ENCODE measurements at places on chromosomes 5 and 9. TPM values are rescaled to one million over a fixed set of nuclear protein-coding genes. Genes with fewer than 3 reads are reported as not detected.
A peak's percentile ranks its signal among the peaks of the same experiment; 100 is the strongest.

Gene SEMA4D
- total RNA-seq = 32.3 TPM

Gene MRPL36
- 53.5 TPM for total RNA-seq

Gene ADAMTS12
- total RNA-seq = 32.1 TPM

Gene C8G
- total RNA-seq = 2.8 TPM

Gene ADCY2
- 5.7 TPM for total RNA-seq

Gene PDLIM4
- total RNA-seq = 40.0 TPM

- DNase-seq = peak; percentile 83
- H3K27me3 ChIP-seq = peaks cover 53% of the 10 kb centered on the region
- H3K4me3 ChIP-seq = peak overlapping the region; percentile 81
- no peak overlapping the region for H3K27ac ChIP-seq
- peaks cover 8% of the 10 kb centered on the region for H3K4me1 ChIP-seq
- H3K36me3 ChIP-seq = no peaks in the 10 kb centered on the region
Observed at GRCh38 chr5:140145818-140146522, 20.2 kb downstream of the IGIP start.

GRCh38 chr9:114300153-114300845, 22.6 kb upstream of the ORM1 start:
- H3K27me3 ChIP-seq = no peaks in the 10 kb centered on the region
- H3K4me1 ChIP-seq = no peaks in the 10 kb centered on the region
- DNase-seq = no peak
- no peak overlapping the region for H3K27ac ChIP-seq

DNA sequence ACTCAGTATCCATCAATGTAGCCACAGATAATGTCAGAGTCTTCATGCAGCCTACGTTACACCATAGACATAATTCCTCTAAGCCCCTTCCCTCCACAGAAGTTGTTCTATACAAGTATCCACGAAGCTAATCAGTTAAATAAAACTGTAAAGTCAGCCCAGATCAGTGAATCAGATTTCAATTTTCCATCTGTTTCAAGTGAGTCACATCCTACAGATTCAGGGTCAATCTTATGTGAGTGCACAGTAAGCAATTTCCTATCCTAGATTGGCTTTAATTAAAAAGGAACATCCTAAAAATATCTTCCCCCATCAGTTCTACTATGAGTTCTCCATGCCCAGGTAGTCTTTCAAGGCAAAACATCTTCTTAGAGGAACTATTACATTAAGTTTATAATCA, 402.5 kb downstream of the EFNA5 start:
- no peak for DNase-seq
- no peaks in the 10 kb centered on the region for H3K4me1 ChIP-seq
- no peaks in the 10 kb centered on the region for H3K36me3 ChIP-seq
- no peak overlapping the region for H3K4me3 ChIP-seq
- no peak overlapping the region for H3K27ac ChIP-seq

DNA sequence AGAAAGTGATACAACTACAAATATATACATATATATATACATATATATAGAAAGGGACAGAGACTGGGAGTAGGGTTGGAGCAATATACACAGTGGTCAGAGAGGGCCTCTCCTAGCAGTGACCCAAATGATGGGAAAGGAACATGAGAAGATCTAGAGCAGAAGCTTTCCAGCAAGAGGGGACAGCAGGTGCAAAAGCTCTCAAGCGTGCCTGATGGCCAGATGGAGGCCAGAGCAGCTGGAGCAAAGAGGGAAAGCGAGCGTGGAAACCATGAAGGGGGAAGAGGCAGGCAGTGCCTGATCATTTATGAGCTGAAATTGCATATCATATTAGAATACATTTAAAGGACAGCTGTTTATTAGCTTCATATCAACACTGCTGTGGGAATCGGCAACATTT, 7.6 kb upstream of the GRPEL2 start:
- H3K36me3 ChIP-seq = peaks cover 3% of the 10 kb centered on the region
- DNase-seq = no peak

GRCh38 chr5:96868603-96869371, 7.5 kb upstream of the ERAP2 start:
- no peaks in the 10 kb centered on the region for H3K36me3 ChIP-seq
- peaks cover 27% of the 10 kb centered on the region for H3K4me1 ChIP-seq
- H3K27me3 ChIP-seq = peaks cover 2% of the 10 kb centered on the region
- no peak overlapping the region for H3K27ac ChIP-seq

- peaks cover 3% of the 10 kb centered on the region for H3K36me3 ChIP-seq
- peaks cover 14% of the 10 kb centered on the region for H3K4me1 ChIP-seq
- DNase-seq = no peak
- peaks cover 11% of the 10 kb centered on the region for H3K27me3 ChIP-seq
Observed at GRCh38 chr5:76809141-76809540, 9.7 kb upstream of the F2RL1 start.

- H3K4me3 ChIP-seq = no peak overlapping the region
- H3K4me1 ChIP-seq = peaks cover 24% of the 10 kb centered on the region
- H3K27me3 ChIP-seq = peaks cover 89% of the 10 kb centered on the region
Observed at GRCh38 chr5:135487037-135487395, 34.9 kb upstream of the TIFAB start.

GRCh38 chr9:88085476-88085875, 52.8 kb downstream of the SPATA31C2 start:
- no peaks in the 10 kb centered on the region for H3K27me3 ChIP-seq
- H3K27ac ChIP-seq = no peak overlapping the region
- no peak overlapping the region for H3K4me3 ChIP-seq
- no peaks in the 10 kb centered on the region for H3K36me3 ChIP-seq
- DNase-seq = no peak

DNA sequence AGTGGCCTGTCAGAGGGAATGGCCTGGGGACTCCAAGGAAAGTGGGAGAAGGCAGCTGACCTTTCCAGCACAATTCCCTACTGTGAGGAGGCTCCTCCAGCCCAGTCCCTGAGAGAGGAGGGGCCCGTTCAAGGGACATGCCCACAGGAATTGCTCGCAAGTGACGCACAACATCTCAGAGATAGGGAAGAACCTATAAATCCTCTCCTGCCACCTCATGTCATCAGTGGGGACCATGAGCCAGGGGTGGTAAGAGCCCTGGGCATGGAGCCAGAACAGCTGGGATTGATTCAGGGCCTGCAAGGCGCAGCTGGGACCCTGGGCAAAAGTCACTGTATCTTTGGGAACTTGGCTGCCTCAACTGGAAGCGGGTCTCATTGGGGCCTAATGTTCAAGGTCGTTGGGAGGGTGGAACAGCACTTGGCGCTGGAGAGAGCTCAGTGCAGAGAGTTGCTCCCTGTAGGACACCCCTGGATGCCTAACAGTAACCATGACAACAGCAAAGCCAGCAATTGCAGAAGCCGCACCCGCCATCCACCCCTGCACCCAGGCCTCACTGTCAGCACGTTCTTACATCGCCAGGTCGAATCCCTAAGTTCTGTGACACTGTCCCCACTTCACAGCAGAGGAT, 41.3 kb upstream of the ORM1 start:
- DNase-seq = peak; percentile 40
- H3K36me3 ChIP-seq = peaks cover 22% of the 10 kb centered on the region
- no peak overlapping the region for H3K27ac ChIP-seq
- peaks cover 31% of the 10 kb centered on the region for H3K4me1 ChIP-seq

- peaks cover 42% of the 10 kb centered on the region for H3K27me3 ChIP-seq
- no peaks in the 10 kb centered on the region for H3K36me3 ChIP-seq
- H3K4me1 ChIP-seq = peaks cover 8% of the 10 kb centered on the region
- H3K4me3 ChIP-seq = no peak overlapping the region
- DNase-seq = peak; percentile 25
- H3K27ac ChIP-seq = no peak overlapping the region
Observed at GRCh38 chr9:126788634-126789349, 16.0 kb upstream of the ZBTB43 start.

GRCh38 chr5:95959888-95960666, 1.6 kb downstream of the ELL2 start:
- no peak for DNase-seq
- peaks cover 5% of the 10 kb centered on the region for H3K36me3 ChIP-seq
- H3K4me3 ChIP-seq = peak overlapping the region; percentile 98
- H3K4me1 ChIP-seq = peaks cover 27% of the 10 kb centered on the region
- H3K27ac ChIP-seq = peak overlapping the region; percentile 95
- peaks cover 23% of the 10 kb centered on the region for H3K27me3 ChIP-seq

DNA sequence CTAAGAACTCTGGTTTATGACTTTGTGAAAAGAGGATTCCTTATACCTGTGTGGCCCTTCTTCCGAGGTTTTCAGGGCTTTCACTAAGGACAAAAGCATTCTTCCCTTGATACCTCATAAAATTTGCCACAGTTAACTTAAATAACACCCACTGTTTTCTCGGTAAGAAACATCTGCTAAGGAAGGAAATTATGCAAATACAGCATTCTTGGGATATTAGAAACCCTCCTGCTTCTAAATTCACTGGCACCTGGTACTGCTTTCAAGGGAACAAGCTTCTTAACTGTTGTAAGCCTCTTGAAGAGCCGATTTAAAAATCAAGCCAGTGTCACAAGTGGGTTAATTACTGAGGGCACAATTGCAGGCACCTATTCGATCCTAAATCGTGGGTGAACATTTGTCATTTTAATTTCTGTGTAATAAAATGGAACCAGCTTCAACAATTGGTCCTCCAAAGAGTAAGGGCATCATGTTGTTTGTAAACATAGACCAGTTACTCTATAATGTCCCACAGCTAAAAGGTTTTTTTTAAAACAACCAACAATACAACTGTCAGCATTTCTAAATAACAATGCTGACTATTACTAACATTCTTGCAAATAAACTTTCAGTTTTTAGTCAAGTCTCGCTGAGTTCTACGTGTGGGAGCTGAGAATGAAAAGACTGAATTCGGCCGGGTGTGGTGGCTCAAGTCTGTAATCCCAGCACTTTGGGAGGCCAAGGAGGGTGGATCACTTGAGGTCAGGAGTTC, 26.6 kb downstream of the AK3 start:
- peaks cover 44% of the 10 kb centered on the region for H3K36me3 ChIP-seq
- no peak overlapping the region for H3K4me3 ChIP-seq
- no peak overlapping the region for H3K27ac ChIP-seq

- peak within 1 kb of the TSS; percentile 92 for H3K4me3 ChIP-seq
- peaks cover 5% of the 10 kb centered on the region for H3K4me1 ChIP-seq
- H3K27ac ChIP-seq = peak within 1 kb of the TSS; percentile 87
- peaks cover 6% of the 10 kb centered on the region for H3K36me3 ChIP-seq
- DNase-seq = peak; percentile 85
Observed at GRCh38 chr5:123036391-123037103, at the start of gene PPIC. Gene PPIC, minus strand, starts transcription at chr5:123036725. Its CDS starts 100 bp downstream, at chr5:123036625.

DNA sequence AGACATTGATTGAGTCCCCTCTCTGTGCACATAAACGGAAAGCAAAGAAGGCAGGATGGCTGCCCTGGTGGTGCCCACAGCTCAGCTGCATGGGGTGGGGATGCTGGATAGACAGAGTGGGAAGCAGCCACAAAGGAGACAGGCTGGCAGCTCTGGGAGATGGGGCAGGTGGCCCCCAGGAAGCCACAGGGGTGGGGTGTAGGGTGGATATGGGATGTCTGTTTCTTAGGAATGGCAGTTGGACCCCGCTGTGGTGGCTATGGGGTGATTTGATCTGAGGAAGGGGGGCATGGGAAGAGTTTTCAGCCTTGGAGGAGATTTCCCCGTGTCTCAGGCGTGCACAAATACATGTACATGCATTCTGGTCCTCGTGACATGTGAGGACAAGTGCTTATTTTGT, 50.2 kb upstream of the VDAC1 start:
- no peak overlapping the region for H3K27ac ChIP-seq
- no peaks in the 10 kb centered on the region for H3K36me3 ChIP-seq
- no peak overlapping the region for H3K4me3 ChIP-seq
- no peak for DNase-seq
- no peaks in the 10 kb centered on the region for H3K27me3 ChIP-seq

DNA sequence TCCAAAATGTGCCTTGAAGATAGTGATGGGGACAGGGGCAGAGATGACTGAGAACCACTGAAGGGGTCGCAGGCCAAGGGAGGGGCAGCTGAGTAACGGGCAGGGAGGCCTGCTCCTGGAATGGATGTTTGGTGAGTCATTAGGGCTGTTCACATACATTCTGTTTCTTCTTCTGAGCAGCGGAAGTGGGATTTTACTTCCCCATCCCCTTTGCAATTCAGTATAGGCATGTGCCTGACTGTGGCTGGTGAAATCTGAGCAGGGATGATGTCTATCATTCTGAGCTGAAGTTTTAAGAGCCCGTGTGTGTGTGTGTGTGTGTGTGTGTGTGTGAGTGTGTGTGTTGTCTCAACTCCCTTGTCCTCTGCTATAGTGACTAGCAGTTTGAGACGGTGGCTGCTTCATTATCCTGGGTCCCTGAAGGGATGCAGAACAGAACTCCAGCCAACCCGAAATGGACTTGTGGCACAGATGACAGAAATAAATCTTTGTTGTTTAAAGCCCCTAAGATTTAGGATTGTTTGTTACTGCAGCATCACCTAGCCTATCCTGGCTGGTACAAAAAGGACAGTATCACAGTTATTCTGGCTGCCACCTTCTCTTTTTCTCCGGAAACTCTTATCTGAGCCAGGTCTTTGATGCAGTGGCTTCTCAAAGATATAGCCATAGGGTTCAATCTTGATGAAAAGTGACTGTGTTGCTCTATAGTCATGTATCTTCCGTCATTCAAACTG, 29.2 kb upstream of the TGFBI start:
- no peak overlapping the region for H3K27ac ChIP-seq
- peaks cover 47% of the 10 kb centered on the region for H3K4me1 ChIP-seq
- peaks cover 42% of the 10 kb centered on the region for H3K27me3 ChIP-seq
- DNase-seq = no peak
- no peak overlapping the region for H3K4me3 ChIP-seq
- H3K36me3 ChIP-seq = no peaks in the 10 kb centered on the region

GRCh38 chr9:79369676-79370075, 202.1 kb upstream of the TLE4 start:
- DNase-seq = no peak
- H3K4me3 ChIP-seq = no peak overlapping the region
- H3K27me3 ChIP-seq = peaks cover 3% of the 10 kb centered on the region
- no peaks in the 10 kb centered on the region for H3K4me1 ChIP-seq
- no peak overlapping the region for H3K27ac ChIP-seq
- no peaks in the 10 kb centered on the region for H3K36me3 ChIP-seq

DNA sequence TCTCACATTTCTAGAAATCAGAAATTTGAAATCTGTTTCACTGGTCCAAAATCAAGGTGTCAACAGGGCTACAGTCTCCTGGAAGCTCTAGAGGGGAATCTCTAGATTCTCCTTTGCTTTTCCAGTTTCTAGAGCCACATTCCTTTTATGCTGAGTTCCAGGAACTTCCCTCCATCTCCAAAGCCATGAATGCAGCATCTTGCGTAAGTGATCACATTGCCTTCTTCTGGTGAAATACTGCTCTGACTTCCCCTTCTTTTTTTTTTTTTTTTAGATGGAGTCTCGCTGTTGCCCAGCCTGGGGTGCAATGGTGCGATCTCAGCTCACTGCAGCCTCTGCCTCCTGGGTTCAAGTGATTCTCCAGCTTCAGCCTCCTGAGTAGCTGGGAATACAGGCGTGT, 23.8 kb downstream of the GDA start:
- H3K27me3 ChIP-seq = no peaks in the 10 kb centered on the region
- H3K4me1 ChIP-seq = peaks cover 4% of the 10 kb centered on the region
- no peak overlapping the region for H3K4me3 ChIP-seq
- H3K27ac ChIP-seq = no peak overlapping the region
- no peak for DNase-seq

- no peak overlapping the region for H3K27ac ChIP-seq
- peaks cover 14% of the 10 kb centered on the region for H3K4me1 ChIP-seq
- no peak for DNase-seq
Observed at GRCh38 chr9:132840980-132841379, 37.1 kb downstream of the AK8 start.
